ENCODE measurements at places on chromosomes 5 and 9.

DNA sequence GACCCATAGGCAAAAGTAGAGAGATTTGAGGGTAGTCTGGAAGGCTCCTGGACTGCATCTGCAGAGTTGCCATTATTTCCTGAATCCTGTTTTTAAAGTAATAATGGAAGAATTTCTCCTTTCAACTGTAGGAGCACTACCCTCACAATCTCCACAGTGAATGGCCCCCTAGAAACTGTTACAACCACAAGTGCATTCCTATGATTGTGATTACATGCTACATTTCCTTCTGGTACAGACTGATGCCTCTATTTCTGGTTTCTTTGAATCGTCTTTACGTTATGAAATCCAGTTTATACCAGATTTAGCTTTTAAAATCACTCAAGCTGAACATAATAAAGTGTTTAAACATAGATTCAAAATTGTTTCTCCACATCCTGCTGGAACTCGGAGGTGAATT is 49.4 kb downstream of the FRMPD1 start:
- no peak for DNase-seq

DNA sequence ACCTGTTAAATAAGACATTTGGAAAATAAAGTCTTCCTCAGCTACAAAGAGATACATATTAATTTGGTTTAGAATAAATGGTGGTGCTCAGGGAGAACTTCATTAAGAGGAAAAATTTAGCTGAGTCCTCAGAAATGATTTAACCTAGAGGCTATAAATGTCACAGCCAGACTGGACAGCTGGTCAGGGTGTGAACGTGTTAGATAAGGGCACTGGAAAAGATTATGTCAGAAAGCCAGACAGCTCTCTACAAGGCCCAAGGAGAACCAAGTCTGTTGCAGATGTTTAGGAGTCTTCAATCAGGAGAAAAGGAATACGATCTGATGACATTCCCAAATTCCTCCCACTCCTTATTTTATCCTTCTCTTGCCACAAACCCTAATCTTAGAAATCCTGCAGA is 265.2 kb downstream of the MAT2B start:
- no peak for DNase-seq

- DNase-seq = no peak
Measured at GRCh38 chr5:119290161-119290569, 65.7 kb upstream of the TNFAIP8 start.

DNA sequence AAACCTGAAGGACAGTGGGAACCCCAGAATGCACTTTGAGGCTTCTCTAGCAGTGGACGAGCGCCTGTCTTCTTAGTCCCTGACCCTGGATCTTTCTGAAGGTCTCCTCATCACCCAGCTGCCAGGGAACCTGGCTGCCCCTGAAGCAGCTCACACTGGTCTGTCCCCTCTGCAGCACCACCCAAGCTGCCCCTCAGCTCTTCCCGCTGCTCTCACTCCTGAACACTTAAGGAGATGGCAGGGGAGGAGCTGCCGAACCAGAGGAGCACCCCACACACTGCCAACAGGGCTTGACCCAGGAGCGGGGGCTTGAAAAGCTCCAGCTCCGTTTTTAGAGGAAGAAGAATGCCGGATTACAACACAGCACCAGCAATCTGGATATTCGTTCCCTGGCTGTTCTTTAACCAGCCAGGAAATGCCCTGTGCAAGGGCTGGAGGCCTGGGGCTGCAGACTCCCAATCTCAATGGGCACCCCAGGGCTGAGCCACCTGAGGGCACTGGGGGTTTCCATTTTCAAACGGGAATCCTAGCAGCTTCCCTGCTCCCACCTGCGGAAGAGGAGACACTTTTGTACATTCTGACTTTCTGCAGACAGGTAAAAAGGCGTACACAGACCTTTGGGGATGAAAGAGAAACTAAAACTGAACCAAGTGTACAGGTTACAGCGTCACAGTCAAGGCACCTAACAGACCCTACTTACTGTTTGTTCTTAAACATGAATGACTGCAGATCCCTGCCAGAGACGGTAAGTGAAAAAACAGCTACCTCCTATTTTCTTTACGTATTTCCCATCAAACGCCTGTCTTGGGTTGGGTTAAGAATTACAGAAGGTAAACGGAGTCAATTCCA is 36.3 kb downstream of the GOLM1 start:
- no peak for DNase-seq

- no peak for DNase-seq
Measured at GRCh38 chr5:68368311-68369022, 152.9 kb downstream of the PIK3R1 start.

All from stimulated activated CD8-positive, alpha-beta memory T cell treated with anti-CD3 and anti-CD28 coated beads, Interleukin-7, amount 100 ng/mL, for 48 hours (primary cell).